Body of pancreas (tissue), 4 donors: ENCODE measurements at places on chromosomes 16 and 17.

DNA sequence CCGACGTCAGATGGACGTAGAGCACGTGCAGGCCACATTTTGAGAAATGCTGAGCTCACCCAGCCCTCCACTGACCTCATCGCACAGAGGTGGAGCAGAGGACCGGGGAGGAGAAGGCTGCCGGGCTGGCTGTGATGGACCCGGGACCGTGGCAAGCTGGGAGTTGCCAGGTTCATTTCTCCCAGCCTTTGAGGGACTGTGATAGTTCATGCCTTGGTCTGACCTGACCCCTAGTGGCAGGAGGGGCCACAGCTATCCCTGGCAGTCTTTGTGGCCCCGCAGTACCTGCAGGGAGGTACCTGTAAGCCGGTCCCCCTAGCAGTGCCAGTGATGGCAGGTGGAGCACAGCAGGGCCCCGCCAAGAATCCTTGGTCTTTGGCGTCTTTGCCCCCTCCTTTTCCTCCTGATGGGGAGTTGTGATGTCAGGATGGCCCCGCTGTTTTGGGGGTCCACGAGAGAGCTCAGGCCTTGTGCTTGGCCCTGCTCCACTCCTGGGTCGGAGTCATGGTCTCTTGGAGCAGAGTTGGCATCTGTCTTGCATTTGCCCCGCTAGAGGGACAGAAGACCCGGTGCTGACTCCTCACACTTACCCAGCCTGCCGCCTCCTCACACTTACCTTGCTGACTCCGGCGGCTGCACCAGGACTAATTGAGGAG is 50.4 kb downstream of the OR1D5 start:
- DNase-seq = peak; percentile 80

- DNase-seq = no peak
Observed at GRCh38 chr17:14207791-14208190, 28.9 kb downstream of the CDRT15 start.

GRCh38 chr16:64864232-64864809 is 257.5 kb downstream of the CDH11 start:
- DNase-seq = no peak

DNA sequence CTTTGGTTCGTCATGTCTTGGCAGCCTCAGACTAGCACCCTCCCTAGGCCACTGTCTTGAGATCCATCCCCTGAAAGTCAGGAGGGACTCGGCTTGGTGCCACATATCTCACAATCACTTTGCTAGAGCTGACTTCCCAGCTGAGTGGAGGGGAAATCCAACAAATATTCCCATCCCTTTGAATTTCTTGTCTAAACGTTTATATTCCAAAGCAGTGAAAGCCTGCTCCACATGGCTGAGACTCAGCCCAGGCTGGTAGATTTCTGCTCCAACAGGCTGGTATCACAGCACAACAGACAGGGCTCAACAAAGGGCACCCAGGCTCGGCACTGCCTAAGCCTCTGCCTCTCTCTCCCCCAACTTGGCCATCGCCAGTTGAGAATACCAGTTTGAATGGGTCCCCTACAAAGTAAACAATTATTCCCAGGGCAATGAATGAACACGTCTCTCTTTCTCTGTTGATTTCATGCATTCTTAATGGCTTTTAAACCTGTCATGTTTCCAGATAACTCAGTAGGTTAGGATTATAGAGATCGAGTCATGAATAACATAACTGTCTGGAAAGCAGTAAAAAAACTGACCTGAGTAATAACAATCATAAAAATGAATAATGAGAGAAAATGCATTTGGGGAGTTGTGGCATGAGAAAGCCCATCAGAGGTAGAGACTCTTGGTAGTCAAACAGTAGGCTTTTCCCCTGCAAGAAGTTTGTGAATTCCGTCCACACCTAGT is 1.0 kb downstream of the KRT13 start:
- DNase-seq = no peak

DNA sequence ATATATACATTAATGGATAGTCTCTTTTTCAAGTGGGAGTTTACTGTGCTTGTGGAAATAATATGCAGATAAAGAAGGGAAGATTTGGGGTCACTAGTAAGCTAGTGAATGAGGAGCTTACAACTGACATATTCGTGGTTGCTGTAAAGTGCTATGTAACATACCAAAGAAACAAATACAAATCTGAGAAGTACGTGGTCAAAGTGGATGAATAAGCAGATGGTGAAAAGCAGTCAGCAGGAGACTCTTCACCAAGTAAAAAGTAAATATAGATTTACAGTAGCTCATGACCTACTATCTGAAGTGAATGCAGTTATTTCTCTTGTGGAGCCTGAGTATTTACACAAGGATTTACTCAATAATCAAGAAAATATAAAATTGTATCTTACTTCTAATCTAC is 136.6 kb upstream of the ELAC2 start:
- DNase-seq = no peak

DNA sequence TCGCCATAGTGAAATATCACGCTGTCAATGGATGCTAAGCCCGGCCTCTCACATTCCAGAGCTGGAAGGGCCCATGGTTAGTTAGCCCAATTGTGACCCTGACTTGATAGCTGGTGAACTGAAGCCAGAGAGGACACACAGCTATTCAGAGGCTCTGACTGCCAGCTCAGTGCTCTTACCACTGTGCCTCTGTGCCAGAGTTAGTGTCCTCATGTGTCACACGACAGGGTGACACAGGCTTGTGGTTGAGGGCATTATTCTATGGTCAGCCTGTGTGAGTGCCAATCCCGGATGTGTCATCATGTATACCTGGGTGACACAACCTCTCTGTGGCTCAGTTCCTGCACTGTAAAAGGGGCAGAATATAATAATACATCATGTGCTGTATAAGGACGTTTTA is 2.5 kb upstream of the MT1X start:
- peak; percentile 8 for DNase-seq

GRCh38 chr16:71961066-71962039 is 38.8 kb downstream of the PKD1L3 start:
- peak; percentile 89 for DNase-seq

GRCh38 chr16:72827866-72828265 is 220.1 kb downstream of the ZFHX3 start:
- no peak for DNase-seq

GRCh38 chr17:78012428-78012827 is 53.9 kb downstream of the TNRC6C start:
- no peak for DNase-seq

- DNase-seq = no peak
Observed at GRCh38 chr17:44881145-44881544, 18.1 kb downstream of the EFTUD2 start.

DNA sequence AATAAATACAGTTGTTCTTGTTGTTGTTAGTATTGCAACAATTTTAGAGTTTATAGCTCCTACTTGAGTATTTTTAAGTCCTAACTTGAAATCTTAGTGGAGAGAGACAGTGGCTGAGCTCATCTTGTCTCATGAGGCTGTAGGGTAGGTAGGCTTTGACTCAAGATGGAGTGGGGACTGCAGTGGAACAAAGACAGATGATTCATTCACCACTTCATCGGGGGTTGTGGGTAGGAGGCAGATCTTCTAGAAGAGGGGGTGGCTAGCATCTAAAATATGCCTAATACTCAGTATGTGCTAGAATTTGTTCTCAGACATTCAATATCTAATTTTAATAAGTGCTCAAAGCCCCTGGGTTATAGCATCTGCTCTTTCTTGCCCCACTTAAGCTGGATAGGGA is 13.1 kb upstream of the MMD start:
- DNase-seq = no peak

DNA sequence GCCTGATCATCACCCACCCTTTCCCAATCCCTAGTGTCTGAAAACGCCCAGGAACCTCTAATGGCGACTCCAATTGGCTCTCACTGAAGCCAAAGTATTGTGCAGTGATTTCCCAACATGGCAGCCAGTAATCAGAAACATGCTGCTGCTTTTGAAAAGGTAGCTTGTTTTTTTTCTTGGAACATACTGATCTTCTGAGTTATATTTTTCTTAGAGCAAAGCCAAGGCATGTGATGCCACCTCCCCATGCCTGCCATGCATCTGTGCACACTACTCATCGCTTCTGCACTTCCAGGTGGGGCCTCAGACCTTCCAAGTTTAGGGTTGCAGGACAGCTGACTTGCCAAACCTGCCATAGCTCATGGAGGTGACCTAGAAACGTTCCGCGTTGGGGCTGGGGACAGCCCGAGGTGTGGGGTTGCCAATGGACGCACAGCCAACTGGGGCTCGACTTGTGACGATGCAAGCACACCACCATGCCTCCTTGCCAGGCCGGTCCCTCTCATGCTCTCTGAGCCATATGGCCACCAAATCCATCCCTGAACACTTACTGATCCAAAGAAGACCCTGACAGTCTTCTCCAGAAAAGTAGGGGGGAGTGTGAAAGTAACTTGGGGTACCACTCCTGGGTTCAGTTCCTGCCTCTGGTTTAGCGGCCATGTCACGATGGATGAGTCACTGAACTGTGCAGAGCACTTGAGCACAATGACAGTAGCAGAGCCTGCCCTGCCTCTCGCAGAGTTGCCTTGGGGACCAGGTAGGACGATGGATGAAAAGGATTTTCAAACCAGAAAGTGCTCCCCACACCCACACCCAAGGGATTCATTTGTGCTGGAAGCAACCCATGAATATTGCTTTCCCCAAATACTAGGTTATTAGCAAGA is 155.7 kb downstream of the CCDC182 start:
- no peak for DNase-seq

DNA sequence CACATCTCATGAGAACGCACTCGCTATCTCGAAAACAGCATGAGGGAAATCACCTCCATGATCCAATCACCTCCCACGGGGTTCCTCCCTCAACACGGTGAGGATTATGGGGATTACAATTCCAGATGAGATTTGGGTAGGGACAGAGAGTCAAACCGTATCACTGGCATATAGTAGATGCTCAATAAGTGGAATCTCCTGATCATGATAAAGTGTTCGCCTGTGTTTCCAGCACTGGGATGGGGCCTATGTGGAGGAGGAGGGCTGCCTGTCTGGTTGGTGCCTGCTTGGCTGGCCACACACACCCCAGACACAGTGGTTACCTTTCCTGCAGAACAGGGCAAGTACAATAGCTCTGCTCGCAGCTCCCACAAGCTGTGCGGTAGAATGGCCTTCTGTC is 6.1 kb upstream of the MGAT5B start:
- no peak for DNase-seq

- DNase-seq = peak; percentile 25
Observed at GRCh38 chr17:44417553-44417952, 28.1 kb upstream of the ITGA2B start.

DNA sequence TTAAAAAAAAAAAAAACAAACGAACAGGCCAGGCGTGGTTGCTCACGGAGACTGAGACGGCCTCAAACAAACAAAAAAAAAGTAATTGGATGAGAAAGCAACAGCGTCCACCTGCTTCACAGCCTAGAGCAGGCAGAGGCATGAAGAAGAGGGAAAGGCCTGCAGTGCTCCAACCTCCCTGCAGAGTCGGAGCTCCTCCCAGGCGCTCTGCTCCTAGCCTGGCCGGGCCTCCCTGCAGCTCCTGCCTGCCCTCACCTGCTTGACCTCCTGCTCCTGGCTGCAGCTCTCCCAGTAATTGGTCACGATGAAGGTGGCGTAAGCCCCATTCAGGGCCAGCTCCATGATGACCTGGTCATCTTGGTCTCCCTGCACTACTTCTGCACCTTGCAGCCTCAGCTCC is 5.5 kb downstream of the NMRAL1 start:
- DNase-seq = no peak

DNA sequence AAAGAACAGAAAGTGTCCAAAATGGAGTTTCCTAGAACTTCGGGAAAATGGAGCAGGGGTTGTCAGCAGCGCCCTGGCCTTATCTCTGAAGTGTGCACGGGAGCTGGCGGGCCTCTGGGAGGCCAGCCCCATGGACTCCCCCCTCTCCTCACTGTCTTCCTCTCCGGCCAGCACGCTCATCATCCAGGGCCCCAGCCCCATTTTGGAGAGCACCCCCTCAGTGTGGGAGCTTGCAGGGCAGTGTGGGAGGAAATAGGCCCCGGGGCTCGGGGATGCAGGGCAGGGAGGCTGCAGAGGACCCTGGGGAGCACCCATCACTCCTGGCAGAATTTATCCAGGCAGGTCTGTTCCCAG is 4.9 kb upstream of the PABPN1L start:
- no peak for DNase-seq

DNA sequence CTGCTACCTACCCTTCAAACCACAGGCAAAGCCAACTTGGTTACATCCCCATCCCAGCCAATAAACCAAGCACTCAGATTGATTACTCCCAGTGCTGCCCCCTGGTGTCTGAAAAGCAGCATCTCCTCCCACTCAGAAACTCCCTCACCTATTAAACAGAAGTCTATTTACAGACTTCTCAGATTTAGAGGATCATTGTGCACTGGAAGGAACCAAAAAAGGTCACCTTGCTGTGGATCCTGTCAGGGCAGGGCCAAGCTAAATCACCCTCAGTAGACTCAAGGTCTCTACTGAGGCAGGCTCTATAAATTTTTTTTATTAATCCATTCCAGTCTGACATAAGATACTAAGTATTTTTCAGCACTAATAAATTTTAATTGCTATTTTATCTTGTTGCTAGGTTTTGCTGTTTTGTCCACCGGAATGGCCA is 17.6 kb downstream of the HIGD1B start:
- DNase-seq = peak; percentile 77

DNA sequence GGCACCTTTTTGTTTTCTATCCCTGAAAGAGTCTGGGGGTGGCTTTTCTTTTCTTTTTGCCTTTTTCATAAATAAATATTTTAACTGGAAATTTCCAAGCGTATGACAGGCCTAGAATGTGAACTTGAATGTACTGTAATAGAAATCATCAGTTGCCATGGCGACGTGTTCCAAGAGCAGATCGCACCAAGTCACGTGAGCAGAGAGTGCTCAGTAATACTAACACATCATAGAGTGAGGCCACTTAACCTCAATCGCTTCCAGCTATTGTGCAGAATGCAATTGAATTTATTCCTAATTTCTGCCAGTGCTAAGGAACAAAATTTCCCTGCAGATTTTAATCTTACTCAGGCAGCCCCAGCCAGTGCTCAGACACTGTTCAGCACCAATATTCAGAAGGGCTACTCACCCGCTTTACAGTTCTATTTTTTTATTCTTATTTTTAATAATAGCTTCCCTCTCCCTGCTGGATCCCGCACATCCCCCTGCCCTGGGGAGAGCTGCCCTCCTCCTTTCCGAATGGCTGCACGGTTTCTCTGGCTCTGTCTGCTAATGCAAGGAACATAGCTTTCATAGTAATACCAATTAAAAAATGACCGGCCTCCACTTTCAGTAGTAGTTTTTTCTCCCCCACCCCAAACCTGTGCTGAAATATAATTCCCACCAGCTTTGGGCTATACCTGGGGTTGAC is 26.2 kb upstream of the PMFBP1 start:
- peak; percentile 61 for DNase-seq
